IMR-90 (cell line): ENCODE measurements at places on chromosomes 3 and 15. TPM values are rescaled to one million over a fixed set of nuclear protein-coding genes. Genes with fewer than 3 reads are reported as not detected.

RBPMS2 gene
- under 0.01 TPM in 1 of 2 replicates, not detected in the other for total RNA-seq

FETUB gene
- total RNA-seq: not detected in 2 replicates

P2RY1 gene
- under 0.01 TPM in 1 of 2 replicates, not detected in the other for total RNA-seq

STAC gene
- total RNA-seq: 0.28 and 0.36 TPM in 2 replicates

GOLGA8Q gene
- 0.18 and 0.28 TPM in 2 replicates for total RNA-seq

TEX55 gene
- total RNA-seq: not detected in 2 replicates

LRRC15 gene
- 2.5 and 3.3 TPM in 2 replicates for total RNA-seq

SLC41A3 gene
- total RNA-seq: 26.7 and 30.5 TPM in 2 replicates

DNAJC17 gene
- 58.3 and 107 TPM in 2 replicates for total RNA-seq

THUMPD3 gene
- total RNA-seq: 43.9 and 60.5 TPM in 2 replicates

CACNA2D3 gene
- 0.28 and 0.36 TPM in 2 replicates for total RNA-seq

CFAP100 gene
- not detected in 2 replicates for total RNA-seq

ACVR2B gene
- 1.3 and 1.4 TPM in 2 replicates for total RNA-seq

PSTPIP1 gene
- 0.36 and 0.56 TPM in 2 replicates for total RNA-seq

SKOR1 gene
- total RNA-seq: not detected in 2 replicates

FANCD2OS gene
- not detected in 2 replicates for total RNA-seq

DNASE1L3 gene
- total RNA-seq: not detected in 2 replicates

PTX3 gene
- total RNA-seq: 96.7 and 97.9 TPM in 2 replicates

CHL1 gene
- total RNA-seq: 1.6 and 2.2 TPM in 2 replicates

GOLGA6L9 gene
- total RNA-seq: 0.90 and 1.1 TPM in 2 replicates

IL5RA gene
- not detected in 2 replicates for total RNA-seq

LARP6 gene
- 36.4 and 78.3 TPM in 2 replicates for total RNA-seq

NRROS gene
- total RNA-seq: under 0.01 TPM in 1 of 2 replicates, not detected in the other

TMEM207 gene
- total RNA-seq: not detected in 2 replicates

CNTN4 gene
- under 0.01 TPM in 2 replicates for total RNA-seq

LRRC34 gene
- 0.90 and 1.1 TPM in 2 replicates for total RNA-seq

CSPG4 gene
- 12.4 and 14.7 TPM in 2 replicates for total RNA-seq

KLHL6 gene
- total RNA-seq: not detected in 2 replicates

STRIT1 gene
- total RNA-seq: not detected in 2 replicates

ADPRH gene
- under 0.01 TPM in 2 replicates for total RNA-seq

ISLR gene
- total RNA-seq: under 0.01 TPM in 2 replicates

CAMK2N2 gene
- not detected in 2 replicates for total RNA-seq

GCNT3 gene
- total RNA-seq: not detected in 2 replicates

CAV3 gene
- 0.28 and 0.36 TPM in 2 replicates for total RNA-seq

HTR3E gene
- not detected in 2 replicates for total RNA-seq

TRAT1 gene
- not detected in 2 replicates for total RNA-seq

CPN2 gene
- total RNA-seq: not detected in 2 replicates

SST gene
- total RNA-seq: not detected in 2 replicates

NOX5 gene
- under 0.01 TPM in 1 of 2 replicates, not detected in the other for total RNA-seq

HHATL gene
- not detected in 2 replicates for total RNA-seq

ABHD2 gene
- total RNA-seq: 56.9 and 62.9 TPM in 2 replicates

TMEM202 gene
- total RNA-seq: not detected in 2 replicates

DNAJC19 gene
- 16.0 and 20.8 TPM in 2 replicates for total RNA-seq

KCNAB1 gene
- total RNA-seq: under 0.01 and 0.56 TPM in 2 replicates

CPEB1 gene
- total RNA-seq: 6.9 and 12.5 TPM in 2 replicates

TRIM42 gene
- not detected in 2 replicates for total RNA-seq

FGD5 gene
- total RNA-seq: not detected in 2 replicates

CLSTN2 gene
- total RNA-seq: under 0.01 TPM in 2 replicates

TGM4 gene
- total RNA-seq: under 0.01 TPM in 1 of 2 replicates, not detected in the other

TMEM41A gene
- 10.6 and 11.9 TPM in 2 replicates for total RNA-seq

CYP8B1 gene
- total RNA-seq: not detected in 2 replicates
